ENCODE measurements at places on chromosomes 6 and 20.

DNA sequence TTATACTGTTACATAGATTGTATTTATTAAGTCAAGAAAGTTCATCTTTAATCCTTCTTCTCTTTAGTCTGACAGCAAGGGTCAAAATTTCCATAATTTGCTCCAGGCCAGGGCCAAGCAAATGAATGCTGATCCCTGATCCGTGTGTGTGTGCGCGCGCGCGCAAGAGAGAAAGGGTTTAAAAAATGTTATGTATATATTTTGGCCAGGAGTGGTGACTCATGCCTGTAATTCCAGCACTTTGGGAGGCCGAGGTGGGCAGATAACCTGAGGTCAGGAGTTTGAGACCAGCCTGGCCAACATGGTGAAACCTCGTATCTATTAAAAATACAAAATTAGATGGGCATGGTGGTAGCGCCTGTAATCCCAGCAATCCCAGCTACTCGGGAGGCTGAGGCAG is 61.7 kb downstream of the GTF2H5 start:
- no peak for DNase-seq

DNA sequence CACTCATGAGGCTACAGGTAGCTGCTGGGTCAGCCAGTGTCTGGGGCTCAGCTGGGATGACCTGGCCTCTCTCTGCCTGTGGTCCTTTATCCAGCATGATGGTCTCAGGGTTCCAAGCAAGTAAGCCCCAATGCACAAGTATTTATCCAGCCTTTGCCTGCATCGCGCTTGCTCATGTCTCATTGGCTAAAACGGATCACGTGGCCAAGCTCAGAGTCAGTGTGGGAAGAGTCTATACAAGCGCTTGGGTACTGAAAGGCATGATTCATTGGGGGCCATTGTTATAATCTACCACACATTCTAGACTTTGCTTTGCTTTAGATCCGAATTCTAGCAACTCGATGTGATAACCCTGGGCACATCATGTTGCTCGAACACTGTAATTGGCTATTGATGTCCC is 48.3 kb downstream of the PPP1R16B start:
- DNase-seq = no peak

GRCh38 chr6:13614126-13614925 is 809 bp upstream of the NOL7 start:
- DNase-seq = no peak

GRCh38 chr6:111777357-111777756 is 95.9 kb downstream of the FYN start:
- DNase-seq = no peak

GRCh38 chr20:59363101-59363500 is 62.7 kb downstream of the EDN3 start:
- DNase-seq = no peak

GRCh38 chr20:17889226-17889625 is 79.4 kb downstream of the SNX5 start:
- DNase-seq = no peak

DNA sequence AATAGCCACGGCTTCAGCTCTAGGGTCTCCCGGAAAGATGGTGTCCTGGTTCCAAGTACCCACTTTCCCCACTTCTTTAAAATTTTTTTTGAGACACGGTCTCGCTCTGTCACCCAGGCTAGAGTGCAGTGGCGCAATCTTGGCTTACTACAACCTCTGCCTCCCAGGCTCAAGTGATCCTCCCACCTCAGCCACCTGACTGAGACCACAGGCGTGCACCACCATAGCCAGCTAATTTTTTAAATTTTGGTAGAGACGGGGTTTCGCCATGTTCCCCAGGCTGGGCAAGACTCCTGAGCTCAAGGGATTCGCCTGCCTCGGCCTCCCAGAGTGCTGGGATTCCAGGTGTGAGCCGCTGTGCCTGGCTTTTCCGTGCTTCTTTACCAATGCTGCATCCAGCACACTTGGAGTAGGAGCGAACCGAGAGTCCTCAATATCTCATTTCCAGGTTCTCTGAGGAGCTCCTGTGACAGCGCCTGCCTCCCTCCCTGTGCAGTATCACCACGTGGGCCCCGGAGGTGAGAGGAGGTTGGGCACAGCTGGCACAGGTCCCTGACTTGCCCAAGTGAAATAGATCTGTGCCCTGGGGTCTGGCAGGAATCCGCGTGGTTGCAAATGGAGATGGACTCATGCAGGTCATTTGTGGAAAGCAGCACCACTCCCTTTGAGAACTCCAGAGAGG is 37.3 kb downstream of the EZR start:
- no peak for DNase-seq

DNA sequence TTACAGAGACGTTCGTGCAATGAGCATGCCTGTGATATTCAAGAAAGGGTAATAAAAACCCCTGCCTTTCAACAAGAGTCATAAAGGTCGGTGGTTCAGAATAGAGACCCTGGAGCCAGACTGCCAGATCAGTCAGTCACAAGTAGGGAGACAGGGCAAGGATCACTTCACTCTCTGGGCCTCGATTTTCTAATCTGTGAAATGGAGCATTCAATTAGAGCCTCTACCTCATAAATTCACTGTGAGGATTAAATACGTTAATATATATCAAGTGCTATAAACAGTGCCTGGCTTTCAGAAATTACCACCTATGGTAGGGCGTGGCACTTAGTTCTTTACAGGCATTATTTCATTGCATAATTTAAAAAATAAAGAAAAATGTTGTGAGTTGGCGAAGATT is 43.7 kb upstream of the EYA2 start:
- no peak for DNase-seq
